ENCODE measurements at places on chromosomes 16 and 17.

DNA sequence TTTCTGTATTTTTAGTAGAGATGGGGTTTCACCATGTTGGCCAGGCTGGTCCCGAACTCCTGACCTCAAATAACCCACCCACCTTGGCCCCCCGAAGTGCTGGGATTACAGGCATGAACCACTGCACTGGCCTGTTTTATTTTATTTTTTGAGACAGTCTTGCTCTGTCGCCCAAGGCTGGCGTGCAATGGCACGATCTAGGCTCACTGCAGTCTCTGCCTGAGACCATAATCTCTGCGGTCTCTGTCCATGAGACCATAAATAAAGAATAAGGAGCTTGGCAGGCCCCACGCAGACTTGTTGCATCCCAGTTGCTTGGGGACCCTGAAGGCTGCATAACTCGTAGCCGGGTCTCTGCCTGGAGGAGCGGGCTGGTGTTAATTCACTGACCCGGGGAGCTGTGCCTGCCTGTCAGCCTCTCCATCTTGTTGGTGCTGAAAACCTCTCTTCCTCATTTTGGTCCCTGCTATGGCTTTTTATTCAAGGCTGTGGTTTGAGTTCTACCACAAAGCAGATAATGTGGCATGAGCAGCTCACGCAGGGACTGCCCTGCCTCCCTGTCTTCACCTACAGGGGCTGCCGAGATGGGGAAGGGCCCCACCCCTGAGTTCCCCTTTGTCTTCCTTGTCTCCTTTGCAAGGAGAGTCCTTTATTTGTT is 82.1 kb downstream of the MSI2 start:
- DNase-seq, result no peak

DNA sequence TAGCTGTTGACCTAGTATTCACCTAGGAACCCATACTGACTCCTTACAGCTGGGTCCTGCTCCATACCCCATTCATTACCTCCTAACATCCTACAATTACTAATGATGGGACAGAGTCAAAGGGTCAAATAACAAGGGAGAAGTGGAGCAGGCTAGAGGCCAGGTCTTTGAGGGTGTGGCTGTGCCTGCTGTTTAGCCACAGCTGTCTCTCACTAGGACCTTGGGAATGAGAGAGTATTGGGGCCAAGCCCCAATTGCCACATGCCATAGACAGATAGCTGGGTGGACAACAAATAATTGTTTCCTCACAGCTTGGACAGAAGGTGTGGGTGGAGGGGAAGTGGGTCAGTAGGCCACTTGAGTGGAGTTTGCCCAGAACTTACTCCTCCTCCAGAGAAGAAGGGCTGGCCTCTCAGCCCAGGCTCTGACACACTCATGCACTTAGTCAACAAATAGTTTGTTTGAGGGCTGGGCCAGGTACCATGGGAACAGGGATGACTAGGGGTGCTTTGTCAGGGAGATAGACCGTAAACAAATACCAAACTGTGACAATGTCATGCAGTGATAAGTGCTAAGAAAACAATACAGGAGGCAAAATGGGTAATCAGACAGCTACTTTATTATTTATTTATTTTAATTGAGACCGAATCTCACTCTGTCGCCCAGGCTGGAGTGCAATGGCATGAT is 10.2 kb upstream of the CENPT start:
- DNase-seq, result peak; percentile 66

DNA sequence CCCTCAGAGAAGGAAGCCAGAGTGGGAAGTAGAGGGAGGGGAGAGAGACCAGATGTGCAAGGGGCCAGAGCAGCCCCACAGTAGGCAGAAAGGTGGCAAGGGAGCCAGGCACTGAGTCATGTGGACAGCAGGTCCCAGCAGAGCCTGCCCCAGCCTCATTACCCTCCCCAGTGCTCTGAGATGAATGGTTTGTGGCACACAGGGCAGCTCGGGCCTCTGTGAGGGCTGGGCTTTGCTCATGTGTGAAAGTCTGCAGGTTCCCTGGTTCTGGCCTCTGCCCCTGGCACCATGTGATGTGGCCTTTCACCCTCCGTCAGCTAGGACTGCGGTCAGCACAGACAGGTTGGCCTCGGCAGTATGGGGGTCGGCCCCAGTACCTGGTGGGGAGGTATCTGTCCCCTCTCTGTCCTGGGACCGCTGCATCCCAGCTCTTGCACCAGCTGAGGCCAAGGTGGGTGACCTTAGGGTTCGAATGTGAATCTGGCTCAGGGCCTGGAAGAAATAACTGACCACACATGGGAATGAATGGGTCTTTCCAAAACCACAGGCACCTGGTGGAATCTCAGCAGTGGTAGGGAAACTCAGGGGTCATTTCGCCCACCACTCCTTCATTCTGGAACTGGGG is 8.9 kb downstream of the LRRC75A start:
- DNase-seq, result no peak

GRCh38 chr16:1125471-1125870 is 27.4 kb upstream of the CACNA1H start:
- no peak for DNase-seq

- DNase-seq, result no peak
These were observed 38.0 kb upstream of the CPHXL start for GRCh38 chr16:75764154-75764768.

- no peak for DNase-seq
These were observed 307.7 kb downstream of the WWOX start for GRCh38 chr16:78407191-78407590.

DNA sequence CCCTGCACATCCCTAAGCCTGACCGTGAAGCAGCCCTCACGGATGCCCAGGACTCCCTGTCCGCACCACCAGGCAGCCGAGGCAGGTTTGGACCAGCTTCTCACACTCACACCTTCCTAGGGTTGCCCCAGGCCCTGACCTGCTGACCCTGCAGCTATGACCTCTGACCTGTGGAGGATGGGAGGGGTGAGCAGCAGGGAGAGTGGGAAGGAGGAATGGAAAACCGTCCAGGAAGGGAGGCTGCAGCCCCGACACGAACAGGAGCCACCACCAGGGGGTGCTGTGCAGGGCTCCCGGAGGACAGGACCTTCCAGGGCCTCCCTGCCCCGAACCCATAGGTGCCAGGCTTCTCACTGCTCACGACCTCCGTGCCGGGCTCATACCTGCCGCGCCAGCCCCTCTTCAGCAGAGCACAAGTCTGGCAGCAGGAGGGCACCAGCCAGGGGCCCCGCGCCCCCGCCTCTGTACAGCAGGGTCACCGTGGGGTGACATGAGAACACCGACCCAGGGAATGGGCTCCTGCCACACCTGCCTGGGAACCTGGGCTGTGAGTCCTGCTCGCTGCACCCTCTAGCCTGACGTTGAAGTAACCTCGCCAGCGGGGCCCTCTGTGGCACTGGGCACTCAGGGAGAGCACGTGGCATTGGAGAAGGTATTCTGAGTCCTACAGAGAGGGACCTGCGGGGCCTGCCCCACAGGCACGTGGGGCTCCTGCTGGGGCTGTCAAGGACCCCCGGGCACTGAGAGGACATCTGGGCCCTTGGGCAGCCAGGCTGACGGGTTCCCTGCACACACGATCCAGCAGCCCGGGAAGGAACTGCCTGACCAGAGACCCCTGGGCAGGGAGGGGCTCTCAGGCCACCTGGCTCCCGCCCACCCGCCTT is 37.6 kb downstream of the CTU2 start:
- DNase-seq, result no peak

DNA sequence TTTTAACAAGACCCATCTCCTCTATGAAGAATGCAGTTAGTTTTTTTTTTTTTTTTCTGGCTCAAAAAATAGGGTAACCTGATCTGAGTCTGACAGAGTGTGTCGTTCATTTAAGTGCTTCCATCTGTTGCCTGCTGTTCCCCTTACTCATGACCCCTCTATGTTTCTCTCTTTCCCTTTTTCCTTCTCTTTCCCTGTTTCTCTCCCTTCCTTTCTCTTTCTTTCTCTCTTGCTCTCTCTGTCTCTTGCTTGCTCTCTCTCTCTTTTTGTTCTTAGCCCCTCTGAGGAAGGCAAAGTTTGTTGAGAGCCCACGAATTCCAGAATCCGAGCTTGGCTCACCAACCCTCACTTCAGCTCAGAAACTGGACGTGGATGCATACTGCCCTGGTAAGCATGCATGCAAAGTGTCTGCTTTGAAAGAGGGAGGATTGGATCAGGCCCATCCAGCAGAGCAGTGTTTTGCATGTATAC is 185.0 kb downstream of the TANC2 start:
- no peak for DNase-seq

GRCh38 chr17:45125509-45125908 is 6.8 kb downstream of the PLCD3 start:
- no peak for DNase-seq

GRCh38 chr17:69547947-69548346 is 133.4 kb downstream of the MAP2K6 start:
- DNase-seq, result no peak

DNA sequence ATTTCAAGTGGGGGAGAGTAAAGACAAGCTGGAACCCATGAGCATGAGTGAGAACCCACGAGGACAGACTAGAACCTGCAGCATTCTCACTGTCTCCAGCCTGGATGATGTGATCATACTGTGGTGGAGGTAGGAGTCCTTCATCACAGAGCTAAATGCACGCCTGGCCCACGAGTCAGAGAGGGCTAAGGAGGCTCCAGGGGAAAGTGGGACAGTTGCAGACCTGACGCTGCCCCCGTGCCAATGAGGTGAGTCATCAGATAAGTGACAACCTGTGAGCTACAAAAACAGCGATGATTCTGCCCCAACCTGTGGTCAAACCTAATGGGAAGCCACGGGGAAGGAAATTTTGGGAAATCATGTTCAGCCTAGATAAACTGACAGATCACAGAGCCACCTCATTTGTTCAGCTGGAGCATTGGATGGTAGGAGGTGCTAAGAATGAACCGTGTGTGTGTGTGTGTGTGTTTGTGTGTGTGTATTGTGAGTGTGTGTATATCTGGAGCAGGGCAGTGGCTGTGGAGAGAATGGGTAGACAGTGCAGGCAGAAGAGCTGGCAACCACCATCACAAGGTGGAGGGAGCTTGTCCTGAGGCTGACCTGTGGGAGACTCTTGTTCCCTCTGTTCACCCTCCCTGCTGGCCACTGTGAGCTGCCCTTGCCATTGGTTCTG is 131.8 kb downstream of the UTP18 start:
- no peak for DNase-seq

GRCh38 chr17:29568331-29569244 is at the start of gene TP53I13:
Gene TP53I13 (plus strand): TSS chr17:29568701. CDS start chr17:29568759, 58 bp downstream.
- DNase-seq, result peak; percentile 62

- DNase-seq, result no peak
These were observed 11.7 kb downstream of the ZNHIT3 start for GRCh38 chr17:36498155-36498554.

GRCh38 chr17:27531469-27531961 is 75.3 kb downstream of the KSR1 start:
- DNase-seq, result no peak

DNA sequence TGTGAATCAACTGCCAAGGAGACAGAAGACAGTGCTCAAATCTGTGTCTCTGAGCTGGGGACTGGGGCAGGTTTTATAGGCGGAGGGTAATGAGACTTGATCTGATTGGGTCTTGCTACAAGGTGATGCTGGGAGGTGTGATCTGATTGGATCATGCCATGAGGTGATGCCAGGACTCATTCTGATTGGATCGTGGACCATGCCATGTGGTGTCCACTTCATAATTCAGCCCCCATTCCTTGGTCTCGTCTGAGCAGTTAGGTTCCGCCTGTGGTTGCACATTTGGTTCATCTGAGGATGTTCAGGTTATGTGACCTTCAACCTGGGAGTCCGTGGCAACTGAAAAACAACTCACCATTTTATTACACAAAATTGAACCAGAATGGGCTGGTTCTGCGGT is 41.0 kb downstream of the OTOA start:
- no peak for DNase-seq

DNA sequence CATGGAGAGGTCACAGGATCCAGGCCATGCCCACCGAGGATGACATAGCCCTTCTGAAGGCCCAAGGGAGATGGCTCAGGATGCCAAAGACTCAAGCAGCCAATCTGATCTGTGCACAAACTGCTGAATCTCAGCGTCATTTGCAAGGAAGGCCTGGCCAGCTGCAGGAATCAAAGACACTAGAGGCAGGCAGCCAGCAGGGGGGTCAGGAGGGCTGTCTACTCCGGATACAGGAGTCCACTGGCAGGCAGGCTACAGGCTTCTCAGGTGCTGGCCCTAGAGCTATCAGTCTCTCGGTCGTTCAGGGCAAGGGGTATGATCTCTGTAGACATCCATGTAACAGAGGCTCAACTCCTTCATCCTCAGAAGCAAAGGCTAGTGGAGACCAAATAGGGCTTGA is 1735.3 kb downstream of the TP53TG3F start:
- no peak for DNase-seq

DNA sequence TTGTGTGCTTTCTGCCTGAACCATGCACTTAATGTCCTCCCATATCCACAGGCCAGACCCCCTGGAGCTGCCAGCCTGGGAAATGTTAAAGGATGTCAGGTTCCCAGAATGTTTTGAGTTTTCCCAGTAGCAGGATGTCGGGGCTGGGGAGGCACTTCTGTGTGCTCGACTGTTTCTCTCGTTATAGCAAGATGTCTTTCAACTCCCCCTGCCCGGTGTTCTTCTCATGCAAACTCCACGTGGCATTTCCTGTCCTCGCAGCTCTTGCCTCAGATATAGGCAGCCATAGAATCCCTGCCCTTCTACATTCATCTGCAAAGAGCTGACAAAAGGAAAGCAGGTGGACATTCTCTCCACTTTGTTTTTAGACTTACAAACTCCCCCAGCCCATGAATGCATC is 457.2 kb upstream of the CDH11 start:
- DNase-seq, result no peak

GRCh38 chr17:38459567-38459966 is 31.3 kb downstream of the ARHGAP23 start:
- DNase-seq, result no peak

GRCh38 chr17:2181206-2181896 is 122.2 kb downstream of the SMG6 start:
- no peak for DNase-seq

DNA sequence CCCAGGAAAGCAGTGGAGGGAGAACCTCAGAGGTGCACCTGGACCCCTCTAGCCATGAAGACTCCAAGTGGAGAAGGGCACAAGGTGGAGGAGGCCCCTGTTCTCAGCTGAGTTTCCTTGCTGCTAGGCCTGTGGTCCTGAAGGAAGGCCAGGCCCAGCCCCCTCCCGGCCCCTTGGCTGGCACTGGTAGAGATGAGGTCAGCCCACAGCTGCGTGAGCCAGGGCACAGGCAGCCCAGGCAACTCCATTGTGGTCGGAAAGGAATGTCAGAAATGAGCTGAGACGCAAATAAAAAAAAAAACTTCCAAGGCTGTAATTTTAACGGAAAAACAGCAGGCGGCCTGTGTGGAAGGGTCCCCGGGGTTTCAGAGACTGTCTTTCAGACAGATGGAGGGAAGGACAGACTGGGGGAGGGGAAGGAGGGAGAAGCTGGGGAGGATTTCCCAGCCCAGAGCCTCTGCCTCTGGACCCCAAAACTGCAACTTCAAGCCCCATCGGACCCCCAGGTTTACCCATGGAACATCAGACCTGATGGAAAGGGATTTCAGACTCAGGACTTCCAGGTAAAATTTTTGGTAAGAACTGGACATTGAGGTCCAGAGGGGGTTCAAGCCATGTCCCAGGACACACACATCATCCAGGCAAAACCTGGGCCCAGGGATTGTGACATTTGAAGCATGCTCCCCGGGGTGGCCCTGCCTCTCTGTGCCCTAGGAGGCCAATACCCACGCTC is 25.6 kb upstream of the MRPS23 start:
- peak; percentile 76 for DNase-seq

Data from GOT3 (cell line).